ENCODE measurements at places on chromosomes 12 and 14. TPM values are rescaled to one million over a fixed set of nuclear protein-coding genes. Genes with fewer than 3 reads are reported as not detected.

RIMBP2 gene
- total RNA-seq: 0.04 TPM

- no peak for DNase-seq
These were observed 55.4 kb downstream of the FBRSL1 start for GRCh38 chr12:132545164-132545953.

- DNase-seq: peak; percentile 63
These were observed 21.7 kb upstream of the SLC10A1 start for GRCh38 chr14:69818758-69819191.

DNA sequence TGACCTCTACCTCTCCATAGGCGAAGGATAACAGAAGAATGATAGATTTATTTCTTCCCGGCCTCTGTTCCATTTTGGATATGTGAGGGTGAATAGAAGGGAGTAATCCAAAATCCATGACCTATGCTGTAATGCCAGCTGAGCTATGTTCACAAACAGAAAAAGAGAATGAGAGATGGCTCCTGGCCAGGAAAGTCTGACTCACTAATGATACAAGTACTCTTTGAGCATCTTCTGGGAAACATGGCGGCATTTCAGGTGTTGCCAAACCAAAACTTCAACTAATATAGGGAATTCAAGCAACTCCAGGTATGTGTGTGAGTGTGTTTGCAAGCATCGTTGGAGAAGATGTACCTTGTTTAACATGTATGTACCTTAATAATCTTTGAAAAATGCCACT, 55.1 kb downstream of the MED13L start:
- DNase-seq: peak; percentile 76

- no peak for DNase-seq
These were observed 25.9 kb upstream of the CRIP2 start for GRCh38 chr14:105448706-105449111.

DNA sequence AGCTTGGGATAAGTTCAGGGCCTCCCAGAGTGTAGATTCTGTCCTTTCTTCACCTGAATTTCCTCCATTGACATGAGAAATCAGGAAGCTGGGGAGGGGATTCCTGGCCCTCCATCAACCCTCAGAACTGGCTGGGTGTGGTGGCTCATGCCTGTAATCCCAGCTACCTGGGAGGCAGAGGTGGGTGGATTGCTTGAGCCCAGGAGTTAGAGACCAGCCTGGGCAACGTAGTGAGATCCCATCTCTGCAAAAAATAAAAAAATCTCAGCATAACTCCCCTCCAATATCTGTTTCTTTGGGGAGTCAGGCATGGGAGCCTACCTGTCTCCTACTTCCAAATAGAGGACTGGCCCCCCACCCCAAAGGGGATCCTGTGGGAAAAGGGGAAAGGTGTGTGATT, 59.8 kb upstream of the TBX3 start:
- no peak for DNase-seq

BCL11B gene
- 16.3 TPM for total RNA-seq
